ENCODE measurements at places on chromosomes 5 and 9.

- no peak for DNase-seq
Observed at GRCh38 chr9:126151686-126152134, 174.9 kb upstream of the MVB12B start.

DNA sequence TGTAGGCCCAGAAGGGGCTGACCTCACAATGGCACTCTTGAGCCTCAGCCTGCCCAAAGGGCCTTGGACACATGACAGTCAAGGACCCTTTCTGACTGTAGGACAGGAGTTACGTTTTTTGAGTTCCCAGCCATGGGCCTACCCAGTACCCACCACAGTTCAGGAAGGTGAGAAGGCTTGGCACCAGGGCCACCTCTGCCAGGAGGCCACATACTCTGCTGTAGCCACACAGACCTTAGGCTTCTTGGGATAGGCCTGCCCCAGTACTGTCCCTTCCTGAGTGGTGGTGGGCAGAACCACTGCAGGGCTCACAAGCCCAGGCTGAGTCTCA is 12.8 kb downstream of the PDLIM4 start:
- no peak for DNase-seq

- DNase-seq = no peak
Observed at GRCh38 chr9:636931-637591, 204.4 kb upstream of the DMRT1 start.

DNA sequence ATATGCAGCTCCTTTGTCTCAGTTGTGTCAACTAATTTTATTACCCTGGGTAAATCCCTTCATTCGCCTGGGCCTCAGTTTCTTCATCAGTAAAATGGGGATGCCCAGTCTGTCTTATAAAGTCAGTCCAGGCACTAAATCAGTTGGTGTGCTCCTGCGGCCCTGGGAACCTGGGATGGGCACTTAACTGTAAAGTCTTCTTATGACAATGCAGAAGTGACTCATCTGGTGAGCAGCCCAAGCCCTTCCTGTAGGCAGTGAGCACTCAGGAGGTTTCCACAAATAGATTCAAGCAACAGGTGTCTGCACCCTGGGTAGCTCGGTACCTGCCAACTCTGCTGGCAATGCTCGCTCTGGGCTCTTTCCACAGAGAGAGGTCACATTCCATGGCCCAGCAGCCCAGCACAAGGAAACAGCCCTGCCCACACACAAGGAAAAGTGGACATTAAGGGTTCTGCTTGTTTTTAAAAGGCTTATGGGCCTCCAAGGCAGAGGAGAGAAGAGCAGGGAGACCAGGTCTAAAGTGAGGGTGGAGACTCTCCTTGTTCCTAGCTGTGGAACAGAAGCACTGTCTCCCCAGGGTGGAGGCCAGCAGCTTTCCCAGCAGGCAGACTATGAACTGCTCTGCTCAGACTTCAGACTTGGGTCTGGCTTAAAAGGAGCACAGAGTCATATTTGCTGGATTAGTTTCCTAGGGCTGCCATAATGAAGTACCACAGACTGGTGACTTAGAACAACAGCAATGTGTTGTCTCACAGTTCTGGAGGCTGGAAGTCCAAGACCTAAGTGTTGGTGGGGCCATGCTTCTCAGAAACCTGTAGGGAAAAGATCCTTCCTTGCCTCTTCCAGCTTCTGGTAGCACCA is 89.7 kb upstream of the ADRA1B start:
- DNase-seq = peak; percentile 64

GRCh38 chr9:135474915-135475314 is 4.7 kb upstream of the PPP1R26 start:
- DNase-seq = no peak

DNA sequence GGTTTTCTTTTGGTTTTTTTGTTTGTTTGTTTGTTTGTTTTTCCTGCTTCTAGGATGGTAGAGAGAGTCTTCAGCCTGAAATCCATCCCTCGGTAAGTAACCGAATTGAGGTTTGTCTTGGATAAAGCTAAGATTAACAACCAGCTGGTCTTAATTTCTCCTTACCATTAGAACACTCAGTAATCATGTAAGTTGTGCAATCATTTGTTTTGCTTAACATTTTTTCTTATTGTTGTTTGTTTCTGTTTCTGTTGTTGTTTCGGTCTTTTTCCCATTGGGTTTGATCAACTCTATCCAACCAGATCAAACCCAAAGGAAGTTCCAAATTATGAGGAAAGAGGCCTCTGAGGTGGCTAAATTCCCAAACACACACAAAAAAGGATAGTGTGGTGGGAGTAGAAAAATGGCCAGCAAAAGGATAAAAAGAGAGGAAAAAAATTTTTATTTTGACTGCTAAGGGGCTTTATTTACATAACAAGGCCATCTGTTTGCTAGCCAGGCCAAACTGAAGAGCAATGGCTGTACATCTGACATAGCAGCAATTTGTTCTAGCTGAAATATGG is 49.6 kb upstream of the ANKRD31 start:
- no peak for DNase-seq

DNA sequence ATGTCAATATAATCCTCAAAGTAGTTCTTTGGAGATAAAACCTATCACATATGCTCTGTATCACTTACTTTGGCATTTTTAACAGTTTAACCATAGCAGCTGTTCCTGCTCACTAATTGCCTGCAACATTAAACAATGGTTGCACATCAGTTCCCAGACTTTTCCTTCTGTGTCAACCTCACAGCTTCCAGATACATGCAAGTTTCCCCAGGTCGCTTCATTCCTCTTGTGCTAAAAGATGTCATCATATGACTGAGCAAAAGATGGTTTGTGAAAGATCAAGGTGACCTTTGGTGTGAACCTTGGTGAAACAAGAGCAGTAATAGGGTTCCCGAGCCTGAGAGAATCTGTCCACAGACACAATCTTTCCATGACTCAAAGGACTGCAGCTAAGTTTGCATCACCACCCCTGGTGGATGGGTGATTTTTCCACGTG is 500.4 kb upstream of the PAPPA start:
- peak; percentile 74 for DNase-seq

GRCh38 chr5:180034564-180034963 is 37.0 kb downstream of the RNF130 start:
- DNase-seq = peak; percentile 49
